NCI-H2107 (cell line): ENCODE measurements at places on chromosomes 2 and 18.

DNA sequence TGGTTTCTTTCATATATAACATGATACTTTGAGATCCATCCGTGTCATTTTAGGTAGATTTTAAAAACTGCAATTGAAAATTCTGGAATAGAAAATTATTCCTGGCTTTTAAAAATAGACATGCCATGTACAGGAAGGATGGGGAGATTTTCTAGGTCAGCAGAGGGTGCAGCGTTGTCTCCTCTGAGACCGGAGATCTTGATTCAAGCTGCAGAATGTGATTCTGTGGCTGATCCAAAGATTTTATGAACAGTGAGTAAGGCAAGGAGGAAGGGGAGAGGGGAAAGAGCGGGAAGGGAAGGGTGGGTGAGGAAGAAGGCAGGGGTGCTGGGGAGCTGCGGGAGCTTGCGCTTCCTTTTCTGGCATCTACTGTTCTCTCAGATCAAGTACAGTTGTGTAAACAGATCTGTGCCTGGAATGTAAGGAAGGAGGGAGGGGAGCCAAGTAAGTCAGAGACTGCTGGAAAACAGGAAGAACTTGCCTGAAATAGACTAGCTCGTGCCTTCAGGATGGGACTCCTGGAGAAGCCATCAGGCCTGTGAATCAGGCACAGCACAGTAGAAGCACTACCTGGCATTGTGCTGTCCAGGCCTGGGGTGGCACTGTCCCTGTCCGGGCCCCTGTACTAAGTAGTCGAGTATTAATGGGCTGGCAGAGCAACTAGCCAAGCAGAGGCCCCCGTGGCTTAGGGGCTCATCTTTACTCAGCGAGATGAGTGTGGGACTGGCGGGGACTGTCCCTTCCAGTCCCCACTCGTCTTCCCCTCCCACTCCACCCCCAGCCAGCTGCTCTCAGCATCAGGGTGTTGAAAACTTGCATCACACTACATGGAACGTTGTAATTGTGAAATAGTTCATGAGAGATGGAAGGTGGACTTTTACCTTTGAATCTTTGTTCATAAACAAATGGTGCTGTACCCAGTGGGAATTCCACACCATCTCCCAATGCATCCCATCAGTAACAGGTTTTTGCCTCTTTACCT lies 163.5 kb downstream of the UXS1 start:
- no peak for DNase-seq

DNA sequence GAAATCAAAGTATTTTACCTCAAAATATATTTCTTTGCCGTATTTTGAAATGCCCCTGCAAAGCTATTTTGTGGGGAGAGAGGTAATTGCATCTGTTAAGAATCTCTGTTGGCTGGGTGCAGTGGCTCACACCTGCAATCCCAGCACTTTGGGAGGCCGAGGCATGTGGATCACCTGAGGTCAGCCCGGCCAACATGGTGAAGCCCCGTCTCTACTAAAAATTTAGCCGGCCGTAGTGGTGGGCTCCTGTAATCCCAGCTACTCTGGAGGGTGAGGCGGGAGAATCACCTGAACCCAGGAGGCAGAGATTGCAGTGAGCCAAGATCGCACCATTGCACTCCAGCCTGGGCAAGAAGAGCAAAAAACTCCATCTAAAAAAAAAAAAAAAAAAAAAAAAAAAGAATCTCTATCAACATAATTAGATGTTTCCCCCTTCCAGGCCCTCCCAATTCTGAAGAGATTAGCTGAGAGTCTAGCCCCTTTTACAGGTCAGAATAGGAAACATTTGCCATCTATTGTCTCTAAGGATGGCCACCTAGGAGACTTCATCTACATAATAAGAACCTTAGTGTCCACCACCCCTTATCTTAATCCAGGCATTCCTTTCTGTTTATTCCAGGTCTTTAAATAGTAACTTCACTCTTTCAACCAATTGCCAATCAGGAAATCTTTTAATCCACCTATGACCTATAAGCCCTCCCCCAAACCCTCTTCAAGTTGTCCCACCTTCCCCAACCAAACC lies 3.5 kb upstream of the TRAPPC8 start:
- DNase-seq, result no peak

- DNase-seq, result no peak
Measured at GRCh38 chr2:95113464-95113863, 8.1 kb downstream of the MRPS5 start.

DNA sequence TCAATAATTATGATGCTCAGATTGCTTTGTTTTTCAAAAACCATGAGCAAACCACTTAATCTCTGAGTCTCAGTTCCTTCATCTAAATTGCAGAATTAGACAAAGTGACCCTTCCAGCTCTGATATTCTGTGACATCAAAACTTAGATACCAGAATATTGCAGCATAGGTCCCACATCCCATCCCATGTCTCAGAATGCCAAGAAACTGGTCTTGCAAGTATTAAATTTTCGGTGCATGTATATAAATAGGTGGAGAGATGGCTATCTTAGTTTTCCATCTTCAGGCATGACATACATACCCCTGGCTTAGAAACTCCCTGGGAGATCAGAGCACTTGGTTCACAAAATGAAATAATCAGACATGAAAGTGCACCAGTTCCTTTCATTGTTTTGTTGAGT lies 39.8 kb downstream of the WDR75 start:
- DNase-seq, result no peak
